Osteoblast (primary cell): ENCODE measurements at places on chromosomes 7 and 10. TPM values are rescaled to one million over a fixed set of nuclear protein-coding genes. Genes with fewer than 3 reads are reported as not detected.

Gene NUDT13
- 1.8 and 2.1 TPM in 2 replicates for total RNA-seq

Gene LOXL4
- total RNA-seq, result 28.6 and 36.6 TPM in 2 replicates

Gene FGFR2
- total RNA-seq, result 9.7 and 13.8 TPM in 2 replicates

Gene AKR1B15
- total RNA-seq, result 0.29 and 0.36 TPM in 2 replicates

Gene ABCB1
- not detected in 2 replicates for total RNA-seq

Gene COX15
- 34.5 and 36.9 TPM in 2 replicates for total RNA-seq

Gene HHEX
- 0.36 and 0.59 TPM in 2 replicates for total RNA-seq

Gene ASZ1
- total RNA-seq, result not detected in 2 replicates

Gene SLC29A4
- total RNA-seq, result 0.88 and 1.1 TPM in 2 replicates

Gene ZMIZ1
- total RNA-seq, result 40.9 and 50.4 TPM in 2 replicates

Gene IL2RA
- total RNA-seq, result not detected in 2 replicates
